CD4-positive, alpha-beta memory T cell (primary cell): ENCODE measurements at places on chromosomes 12 and 14.

DNA sequence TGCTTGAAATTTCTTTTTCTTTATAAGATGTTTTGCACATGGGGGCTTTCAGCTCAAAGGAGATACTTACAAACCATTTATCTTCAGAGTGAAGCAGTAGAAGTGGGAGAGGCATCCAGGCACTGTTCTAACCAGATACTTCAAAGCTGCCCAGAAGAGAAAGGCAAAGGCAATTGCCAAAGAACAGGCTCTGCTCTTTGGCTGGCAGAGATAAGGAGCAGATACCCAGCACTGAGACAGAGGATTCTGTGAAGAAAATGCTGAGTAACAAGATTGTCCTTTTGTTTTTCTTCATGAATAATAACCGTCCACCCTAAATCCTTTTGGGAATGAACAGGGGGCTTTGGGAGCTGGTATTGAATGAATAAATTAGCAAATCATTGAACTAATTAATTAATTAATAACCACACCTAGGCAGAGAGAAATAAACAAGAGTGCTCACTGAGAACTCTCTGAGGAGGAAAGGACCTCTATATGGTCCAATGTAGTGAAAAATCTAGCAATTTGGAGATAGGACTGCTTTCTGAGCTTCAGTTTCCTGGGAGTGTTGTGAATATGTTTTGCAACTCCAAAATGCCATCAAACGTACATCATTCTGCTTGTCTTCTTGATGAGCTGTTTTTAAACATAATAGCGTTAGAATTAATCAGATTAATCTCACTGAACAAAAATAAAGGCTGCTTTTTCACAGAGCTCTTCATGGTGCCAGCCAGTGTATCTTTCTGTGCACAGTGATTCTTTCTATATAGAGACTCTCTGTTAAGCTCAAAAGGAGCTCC is 192.8 kb upstream of the AMIGO2 start:
- H3K27ac ChIP-seq: no peak overlapping the region
- peaks cover 55% of the 10 kb centered on the region for H3K4me1 ChIP-seq
- DNase-seq: no peak
- H3K36me3 ChIP-seq: no peaks in the 10 kb centered on the region
- H3K27me3 ChIP-seq: no peaks in the 10 kb centered on the region
- no peak overlapping the region for H3K4me3 ChIP-seq

- no peaks in the 10 kb centered on the region for H3K27me3 ChIP-seq
- H3K27ac ChIP-seq: no peak overlapping the region
- no peaks in the 10 kb centered on the region for H3K36me3 ChIP-seq
Measured at GRCh38 chr14:95493503-95493902, 22.9 kb downstream of the SYNE3 start.

DNA sequence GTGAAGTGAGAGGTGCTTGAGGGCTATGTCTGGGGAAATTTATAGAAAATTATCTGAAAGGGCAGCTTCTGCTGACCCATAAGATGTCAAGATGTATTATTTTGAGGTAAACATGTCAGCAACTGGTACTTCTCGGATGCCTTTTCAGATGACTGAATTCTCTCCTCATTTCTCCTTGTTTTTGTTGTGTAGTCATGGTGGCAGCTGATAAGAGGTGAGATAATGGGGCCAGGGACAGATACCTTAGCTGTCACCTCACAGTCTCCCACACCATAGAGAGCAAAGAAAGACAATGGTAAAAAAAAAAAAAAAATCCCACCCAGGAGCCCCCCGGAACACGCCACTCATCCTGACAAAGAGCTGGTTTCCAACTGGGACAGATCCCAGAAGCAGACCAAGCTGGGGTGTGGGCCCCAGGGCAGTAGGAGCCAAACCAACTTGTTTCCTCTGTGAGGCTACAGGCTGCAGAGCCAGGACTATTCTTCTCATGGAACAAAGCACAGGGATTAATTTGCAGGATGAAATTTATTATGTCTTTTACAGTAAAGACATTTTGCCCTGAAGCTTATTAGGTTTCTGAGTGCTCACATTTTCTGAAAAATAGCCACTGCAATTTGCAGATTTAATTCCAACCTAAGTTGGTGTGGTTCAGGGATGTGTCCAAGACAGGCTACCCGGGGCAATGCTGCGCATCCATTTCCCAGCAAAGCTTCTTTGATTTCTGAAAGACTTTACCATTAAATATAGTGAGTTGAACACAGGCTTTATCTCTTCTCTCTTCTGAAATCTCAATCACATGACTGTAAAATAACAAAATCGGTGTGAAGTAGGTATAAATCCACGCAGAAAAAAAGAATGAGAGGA is 52.2 kb downstream of the NDUFA12 start:
- H3K27ac ChIP-seq: no peak overlapping the region
- no peaks in the 10 kb centered on the region for H3K27me3 ChIP-seq
- H3K4me1 ChIP-seq: no peaks in the 10 kb centered on the region
- H3K36me3 ChIP-seq: no peaks in the 10 kb centered on the region
- no peak overlapping the region for H3K4me3 ChIP-seq
- no peak for DNase-seq

- H3K4me3 ChIP-seq: no peak overlapping the region
- DNase-seq: no peak
- H3K27ac ChIP-seq: no peak overlapping the region
- H3K4me1 ChIP-seq: no peaks in the 10 kb centered on the region
Measured at GRCh38 chr14:33070475-33070874, 131.8 kb downstream of the NPAS3 start.

DNA sequence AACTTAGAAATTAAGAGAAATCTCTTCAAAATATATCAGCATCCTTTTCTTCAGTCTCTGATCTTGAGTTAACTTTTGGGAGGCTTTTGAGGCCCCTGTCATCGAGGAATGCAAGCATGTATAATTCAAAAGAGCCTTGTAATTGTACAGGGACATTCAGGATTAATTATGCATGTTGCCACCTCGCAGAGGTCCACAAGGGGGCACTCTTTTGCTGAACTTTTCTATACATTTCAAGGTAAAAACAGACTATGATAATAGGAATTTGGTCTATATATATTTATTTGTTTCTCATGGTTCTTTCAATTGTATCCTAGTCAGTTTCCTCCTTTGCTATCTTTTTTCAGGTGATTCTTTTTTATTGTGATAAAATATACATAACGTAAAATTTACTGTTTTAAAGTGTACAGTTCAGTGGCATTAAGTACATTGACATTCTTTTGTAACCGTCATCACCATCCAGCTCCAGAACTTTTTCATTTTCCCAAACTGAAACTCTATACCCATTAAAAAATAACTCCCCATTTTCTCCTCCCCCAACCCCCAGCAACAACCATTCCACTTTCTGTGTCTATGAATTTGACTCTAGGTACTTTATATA is 47.0 kb upstream of the SLC2A13 start:
- no peaks in the 10 kb centered on the region for H3K27me3 ChIP-seq
- H3K4me3 ChIP-seq: no peak overlapping the region
- H3K4me1 ChIP-seq: no peaks in the 10 kb centered on the region
- no peaks in the 10 kb centered on the region for H3K36me3 ChIP-seq
- H3K27ac ChIP-seq: no peak overlapping the region
- DNase-seq: no peak

GRCh38 chr12:76199808-76200207 is 115.3 kb upstream of the NAP1L1 start:
- DNase-seq: no peak
- no peaks in the 10 kb centered on the region for H3K36me3 ChIP-seq
- H3K4me1 ChIP-seq: no peaks in the 10 kb centered on the region
- H3K27me3 ChIP-seq: no peaks in the 10 kb centered on the region

DNA sequence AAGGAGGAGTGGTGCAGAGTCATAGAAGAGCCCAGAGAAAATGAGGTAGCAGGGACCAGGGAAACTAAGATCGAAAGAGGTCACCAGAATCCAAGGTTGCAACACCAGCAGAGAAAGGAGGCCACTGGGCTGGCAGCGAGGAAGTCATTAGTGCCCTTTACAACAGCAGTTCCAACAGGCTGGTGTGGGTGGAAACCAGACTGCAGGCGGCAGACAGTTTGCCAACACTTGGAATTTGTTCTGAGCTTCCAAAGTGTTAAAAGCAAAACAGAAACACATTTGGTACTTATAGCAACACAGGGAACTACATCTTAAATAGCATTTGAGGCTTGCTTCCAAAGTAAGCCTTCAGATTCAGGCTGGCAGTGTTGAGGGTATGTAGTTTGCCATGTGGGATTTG is 95.2 kb upstream of the PWP1 start:
- no peaks in the 10 kb centered on the region for H3K4me1 ChIP-seq
- H3K27ac ChIP-seq: no peak overlapping the region
- no peaks in the 10 kb centered on the region for H3K27me3 ChIP-seq
- no peak for DNase-seq

DNA sequence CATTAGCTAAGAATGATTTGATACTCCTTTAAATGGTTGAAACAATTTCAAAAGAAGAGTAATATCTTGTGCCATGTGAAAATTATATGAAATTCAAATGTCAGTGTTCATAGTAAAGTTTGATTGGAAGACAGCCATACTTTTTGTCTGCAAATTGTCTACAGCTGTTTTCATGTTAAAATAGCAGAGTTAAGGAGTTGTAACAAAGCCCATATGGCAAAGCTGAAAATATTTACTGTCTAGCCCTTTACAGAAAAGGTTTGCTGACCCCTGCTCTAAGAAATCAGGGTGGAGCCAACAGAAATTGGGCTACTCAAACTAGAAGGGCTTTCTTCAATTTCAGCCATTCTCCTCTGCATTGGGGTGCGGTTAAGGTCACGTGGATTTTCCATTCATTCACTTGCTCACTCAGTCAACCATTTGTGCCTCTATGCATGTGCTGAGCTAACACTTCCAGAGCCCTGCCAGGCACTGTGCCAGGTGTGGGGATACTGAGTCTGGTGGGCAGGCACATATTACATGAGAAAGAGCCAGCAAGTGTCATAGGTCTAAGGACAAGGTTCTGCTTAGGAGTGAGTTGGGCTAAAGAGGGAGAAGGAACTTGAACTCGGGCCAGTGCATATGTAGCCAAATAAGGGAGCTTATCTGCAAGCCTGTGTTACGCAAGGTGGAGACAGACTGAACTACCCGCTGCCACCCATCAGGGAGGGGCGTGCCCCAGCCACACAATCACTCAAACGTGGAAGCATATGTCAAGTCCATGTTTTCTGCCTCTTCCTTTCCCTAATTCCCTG is 139.8 kb upstream of the NOS1 start:
- H3K36me3 ChIP-seq: no peaks in the 10 kb centered on the region
- H3K27me3 ChIP-seq: no peaks in the 10 kb centered on the region
- no peak overlapping the region for H3K4me3 ChIP-seq
- no peak overlapping the region for H3K27ac ChIP-seq
- H3K4me1 ChIP-seq: no peaks in the 10 kb centered on the region
- no peak for DNase-seq

GRCh38 chr14:87994974-87995373 is 2.0 kb upstream of the GALC start:
- H3K4me1 ChIP-seq: peaks cover 57% of the 10 kb centered on the region
- H3K4me3 ChIP-seq: no peak overlapping the region
- H3K27me3 ChIP-seq: no peaks in the 10 kb centered on the region
- H3K27ac ChIP-seq: peak overlapping the region; percentile 93
- H3K36me3 ChIP-seq: no peaks in the 10 kb centered on the region
- DNase-seq: peak; percentile 63

GRCh38 chr12:21528953-21529352 is 2.9 kb downstream of the SPX start:
- no peak for DNase-seq
- no peak overlapping the region for H3K4me3 ChIP-seq
- peaks cover 12% of the 10 kb centered on the region for H3K4me1 ChIP-seq
- peaks cover 8% of the 10 kb centered on the region for H3K27me3 ChIP-seq
- no peaks in the 10 kb centered on the region for H3K36me3 ChIP-seq
- H3K27ac ChIP-seq: no peak overlapping the region

GRCh38 chr14:73422515-73422914 is 35.8 kb downstream of the NUMB start:
- H3K36me3 ChIP-seq: no peaks in the 10 kb centered on the region
- H3K27ac ChIP-seq: no peak overlapping the region
- no peak for DNase-seq
- H3K4me3 ChIP-seq: no peak overlapping the region
- H3K4me1 ChIP-seq: no peaks in the 10 kb centered on the region

- no peaks in the 10 kb centered on the region for H3K27me3 ChIP-seq
- no peak overlapping the region for H3K27ac ChIP-seq
- no peak overlapping the region for H3K4me3 ChIP-seq
- no peaks in the 10 kb centered on the region for H3K36me3 ChIP-seq
- DNase-seq: no peak
Measured at GRCh38 chr12:106452309-106452708, 94.8 kb downstream of the POLR3B start.

- no peaks in the 10 kb centered on the region for H3K4me1 ChIP-seq
- no peak overlapping the region for H3K4me3 ChIP-seq
- no peaks in the 10 kb centered on the region for H3K36me3 ChIP-seq
- H3K27me3 ChIP-seq: no peaks in the 10 kb centered on the region
Measured at GRCh38 chr12:115824936-115825602, 452.4 kb downstream of the MED13L start.

DNA sequence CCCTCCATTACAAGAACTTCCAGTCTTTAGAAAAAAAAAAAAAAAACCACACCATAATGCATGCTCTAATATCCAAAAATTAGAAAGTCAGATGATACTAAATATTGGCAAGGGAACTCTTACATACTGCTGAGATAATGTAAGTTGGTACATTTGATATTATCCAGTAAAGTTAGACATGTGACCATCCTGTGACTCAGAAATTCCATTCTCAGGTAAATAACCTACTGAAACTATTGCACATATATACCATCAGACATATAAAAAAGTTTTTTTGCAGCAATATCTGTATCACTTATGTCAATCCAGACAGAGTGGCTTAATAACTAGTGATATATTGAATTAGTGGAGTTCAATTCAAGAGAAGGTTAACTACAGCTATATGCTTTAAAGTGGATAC is 63.5 kb downstream of the KITLG start:
- H3K36me3 ChIP-seq: no peaks in the 10 kb centered on the region
- no peak overlapping the region for H3K4me3 ChIP-seq
- H3K4me1 ChIP-seq: no peaks in the 10 kb centered on the region
- no peaks in the 10 kb centered on the region for H3K27me3 ChIP-seq
- H3K27ac ChIP-seq: no peak overlapping the region
- DNase-seq: no peak

DNA sequence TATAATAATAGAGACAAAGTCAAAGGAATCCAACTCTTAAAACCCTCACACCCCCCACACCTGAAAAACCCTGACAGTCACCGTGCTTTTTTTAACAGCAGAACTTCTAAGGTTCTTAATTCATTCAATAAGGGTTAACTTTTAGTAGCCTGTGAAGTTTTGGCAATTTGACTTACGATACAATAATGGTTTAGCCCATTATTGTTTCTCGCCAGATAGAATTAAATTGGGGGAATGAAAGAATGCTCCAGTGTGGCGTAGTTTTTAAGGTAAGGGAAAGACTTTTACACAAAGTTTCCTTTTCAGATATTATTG is 604 bp upstream of the MAGOHB start:
- peaks cover 9% of the 10 kb centered on the region for H3K36me3 ChIP-seq
- H3K27ac ChIP-seq: peak overlapping the region; percentile 93
- H3K27me3 ChIP-seq: no peaks in the 10 kb centered on the region
- H3K4me3 ChIP-seq: peak overlapping the region; percentile 92
- DNase-seq: no peak
- H3K4me1 ChIP-seq: peaks cover 22% of the 10 kb centered on the region

DNA sequence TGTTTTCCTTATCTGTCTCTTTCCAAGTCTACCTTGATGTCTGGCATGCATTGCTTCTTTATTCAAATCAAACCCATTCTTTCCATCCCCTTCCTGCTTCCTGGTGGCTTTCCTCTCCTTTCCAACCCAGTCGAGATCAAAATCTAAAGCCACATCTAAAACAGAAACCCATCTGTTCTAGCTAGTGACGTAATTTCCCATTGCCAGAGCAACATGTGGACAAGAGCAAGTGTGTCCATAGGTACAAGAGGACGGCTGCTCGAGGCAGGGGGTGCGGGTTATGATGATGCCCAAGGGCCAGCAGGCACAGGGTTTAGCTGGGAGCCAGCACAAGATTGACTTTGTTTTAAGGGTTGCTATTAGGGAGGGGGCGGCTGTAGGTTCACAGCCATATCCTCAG is 7.0 kb downstream of the KRT80 start:
- H3K27ac ChIP-seq: no peak overlapping the region
- H3K27me3 ChIP-seq: no peaks in the 10 kb centered on the region
